ENCODE measurements at places on chromosomes 13 and 19. TPM values are rescaled to one million over a fixed set of nuclear protein-coding genes. Genes with fewer than 3 reads are reported as not detected.

GRCh38 chr13:59414006-59414405 lies 749.7 kb downstream of the DIAPH3 start:
- no peak for DNase-seq

DNA sequence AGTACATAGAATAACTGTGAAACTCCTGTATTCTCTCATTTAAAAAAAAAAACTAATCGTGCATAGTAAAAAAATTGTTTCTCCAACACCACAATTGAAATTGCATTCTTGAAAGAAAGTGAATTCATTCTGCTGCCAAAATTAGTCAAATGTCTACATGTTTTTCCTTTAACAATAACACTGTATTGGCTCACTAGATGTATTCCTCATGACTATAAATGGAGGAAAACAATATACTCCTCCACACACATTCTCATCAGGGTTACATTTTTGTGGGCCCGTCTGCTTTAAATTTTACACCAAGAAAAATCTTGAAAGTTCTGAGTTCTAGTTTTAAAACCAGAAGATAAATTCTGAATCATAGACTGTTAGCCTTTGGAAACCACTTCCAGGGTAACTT lies 233.6 kb downstream of the KLF12 start:
- DNase-seq = no peak

DNA sequence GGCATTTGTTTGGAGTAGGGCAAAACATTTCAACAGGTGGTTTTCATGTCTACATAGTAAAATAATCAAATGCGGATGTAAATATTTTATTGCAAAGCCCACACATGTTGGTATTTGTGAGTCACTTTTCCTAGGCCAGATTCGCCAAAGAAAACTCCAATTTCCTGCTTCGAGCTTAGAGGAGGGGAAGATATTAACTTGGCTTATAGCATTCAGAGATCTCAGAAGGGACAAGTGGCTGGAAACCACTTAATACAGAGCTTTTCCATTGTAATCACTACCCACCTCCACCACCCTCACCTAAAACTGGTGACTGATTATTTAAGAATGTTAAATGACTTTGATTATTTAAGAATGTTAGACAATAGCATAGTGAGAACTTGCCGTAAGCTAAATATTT lies 530.6 kb upstream of the SPRY2 start:
- no peak for DNase-seq

DNA sequence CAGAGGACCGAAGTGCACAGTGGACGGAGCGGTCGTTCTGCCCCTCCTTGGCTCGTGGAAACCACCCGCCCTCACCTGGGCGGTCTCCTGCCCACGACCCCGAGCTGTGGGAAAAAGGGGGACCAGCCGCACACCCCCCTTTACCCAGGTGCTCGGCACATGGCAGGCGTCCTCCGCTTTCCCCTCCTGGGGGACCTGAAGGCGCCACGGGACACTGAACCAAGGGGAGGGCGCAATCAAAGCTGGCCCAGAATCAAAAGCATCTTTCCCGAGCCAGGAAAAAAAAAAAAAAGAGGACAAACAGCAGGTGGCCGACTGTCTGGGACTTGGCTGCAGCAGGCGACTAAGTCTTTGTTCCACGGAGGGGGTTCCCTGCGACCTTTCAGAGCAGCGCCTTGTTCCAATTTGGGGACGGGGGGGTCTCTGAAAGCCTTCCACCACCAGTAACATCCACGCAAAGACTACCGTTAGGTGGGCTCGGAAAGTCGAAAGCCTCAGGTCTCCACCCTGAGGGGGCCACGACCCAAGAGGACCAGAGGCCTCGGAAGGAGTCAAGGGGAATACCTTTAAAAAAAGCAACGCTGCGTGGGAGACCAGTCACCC lies 1.1 kb downstream of the MBD3 start:
- no peak for DNase-seq

- no peak for DNase-seq
Measured at GRCh38 chr19:39671739-39672363, 16.1 kb downstream of the LGALS16 start.

DNA sequence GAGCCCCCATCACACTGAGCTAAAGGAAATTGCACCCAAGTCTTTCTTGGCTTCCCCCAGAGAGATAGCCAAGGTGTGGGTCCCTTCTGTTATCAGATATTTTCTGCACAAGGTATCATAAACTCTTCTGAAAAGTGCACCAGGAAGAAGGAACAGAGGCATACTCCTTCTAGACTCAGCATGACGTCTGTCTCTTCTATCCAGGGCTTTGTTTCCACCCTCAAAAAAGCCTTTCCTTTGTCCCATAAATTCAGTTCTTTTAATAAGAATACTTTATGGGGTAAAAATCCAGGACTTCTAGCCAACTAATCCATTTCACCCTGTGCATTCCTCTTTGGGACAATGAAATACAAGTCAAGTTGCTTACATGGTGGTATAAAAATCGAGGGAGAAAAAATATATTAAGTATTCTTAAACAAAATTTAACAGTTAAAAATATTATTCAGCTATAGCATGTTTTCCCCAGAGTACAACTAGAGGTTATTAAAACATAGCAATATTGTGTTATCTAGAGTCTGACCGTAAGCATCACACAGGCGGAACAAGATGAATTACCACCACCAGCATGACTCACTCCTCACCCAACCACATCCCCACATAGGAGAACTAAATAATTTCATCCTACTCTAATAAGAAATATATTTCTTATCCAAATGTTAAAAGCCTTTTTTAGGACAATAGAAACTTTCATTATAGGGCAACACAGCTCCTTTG lies 79.9 kb upstream of the GPC6 start:
- no peak for DNase-seq

DNA sequence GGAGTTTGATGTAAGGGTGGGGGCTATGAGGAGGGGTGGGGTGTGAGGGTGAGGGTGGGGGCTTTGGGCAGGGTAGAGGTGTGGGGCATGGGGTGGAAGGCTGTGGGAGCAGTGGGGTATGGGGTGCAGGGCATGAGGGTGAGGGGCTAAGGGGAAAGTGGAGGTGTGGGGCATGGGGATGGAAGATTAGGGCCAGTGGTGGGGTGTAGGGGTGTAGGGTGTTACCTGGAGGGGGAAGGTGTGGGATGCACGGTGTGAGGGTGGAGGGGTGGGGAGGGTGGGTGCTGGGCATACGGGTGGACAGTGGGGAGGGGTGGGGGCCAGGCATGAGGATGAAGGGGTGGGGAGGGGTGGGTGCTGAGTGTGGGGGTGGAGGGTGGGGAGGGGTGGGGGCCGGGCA lies 22.9 kb upstream of the RASA3 start:
- DNase-seq = no peak

DNA sequence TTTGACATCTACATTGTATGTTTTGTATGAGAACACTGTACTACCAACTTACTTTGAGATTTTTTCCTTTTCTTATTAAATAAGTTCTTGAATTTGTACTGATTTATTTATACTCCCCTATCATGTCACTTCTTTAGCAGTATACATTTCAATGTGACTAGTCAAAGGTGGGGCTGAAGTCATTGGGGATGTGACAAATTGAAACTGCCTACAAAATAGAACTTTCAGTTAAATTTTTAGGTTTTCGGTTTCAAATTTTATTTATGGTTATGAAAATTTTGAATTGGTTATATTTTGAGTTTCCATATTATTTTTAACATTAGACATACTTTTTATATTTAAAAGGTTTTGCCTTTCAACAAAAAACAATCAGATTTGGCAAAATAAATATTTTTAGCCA lies 221.6 kb downstream of the NBEA start:
- DNase-seq = no peak

DNA sequence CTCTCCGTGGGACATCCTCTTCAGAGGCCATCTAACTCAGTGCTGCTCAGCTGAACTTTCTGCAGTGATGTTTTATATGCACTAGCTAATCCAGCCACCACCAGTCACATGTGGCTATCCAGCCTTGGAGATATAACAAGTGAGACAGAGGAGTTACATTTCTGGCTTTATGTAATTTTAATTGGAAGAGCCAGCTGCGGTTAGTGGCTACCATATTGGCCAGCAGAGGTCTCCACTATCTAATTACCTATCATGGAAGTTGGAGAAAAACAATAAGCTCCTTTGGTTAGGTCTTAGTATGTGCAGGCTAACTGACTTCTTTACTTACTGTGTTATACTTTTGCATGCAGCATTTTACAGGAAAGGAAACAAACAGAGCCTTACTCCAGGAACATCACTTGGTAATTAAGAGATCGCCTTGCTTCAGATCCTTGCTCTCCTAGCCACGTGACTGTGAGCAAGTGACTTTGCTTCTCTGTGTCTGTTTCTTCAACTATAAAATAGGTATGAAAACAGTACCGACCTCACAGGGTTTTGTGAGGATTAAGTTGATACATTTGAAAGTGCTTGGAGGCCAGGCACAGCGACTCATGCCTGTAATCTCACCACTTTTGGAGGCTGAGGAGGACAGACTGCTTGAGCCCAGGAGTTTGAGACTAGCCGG lies 1.6 kb upstream of the KLK10 start:
- DNase-seq = no peak

- DNase-seq = no peak
Measured at GRCh38 chr13:26112843-26113242, 61.0 kb upstream of the SHISA2 start.

GRCh38 chr19:5417495-5418436 lies 37.5 kb upstream of the ZNRF4 start:
- no peak for DNase-seq

- DNase-seq = no peak
Measured at GRCh38 chr13:92602560-92602959, 624.0 kb upstream of the GPC6 start.

SIAH3 gene
- 0.12 TPM for total RNA-seq

CYP2S1 gene
- 4.5 TPM for total RNA-seq

C19orf38 gene
- total RNA-seq = 7.9 TPM

ETV2 gene
- total RNA-seq = 0.82 TPM

PCP2 gene
- not detected for total RNA-seq

RGCC gene
- 316 TPM for total RNA-seq

EHD2 gene
- total RNA-seq = 120 TPM

KLK4 gene
- total RNA-seq = not detected

TNFAIP8L1 gene
- total RNA-seq = 2.5 TPM

All from omental fat pad (tissue), 4 donors.